ENCODE measurements at places on chromosomes 12 and 14.

GRCh38 chr12:64833928-64834327 is 9.5 kb downstream of the TBC1D30 start:
- DNase-seq = no peak

DNA sequence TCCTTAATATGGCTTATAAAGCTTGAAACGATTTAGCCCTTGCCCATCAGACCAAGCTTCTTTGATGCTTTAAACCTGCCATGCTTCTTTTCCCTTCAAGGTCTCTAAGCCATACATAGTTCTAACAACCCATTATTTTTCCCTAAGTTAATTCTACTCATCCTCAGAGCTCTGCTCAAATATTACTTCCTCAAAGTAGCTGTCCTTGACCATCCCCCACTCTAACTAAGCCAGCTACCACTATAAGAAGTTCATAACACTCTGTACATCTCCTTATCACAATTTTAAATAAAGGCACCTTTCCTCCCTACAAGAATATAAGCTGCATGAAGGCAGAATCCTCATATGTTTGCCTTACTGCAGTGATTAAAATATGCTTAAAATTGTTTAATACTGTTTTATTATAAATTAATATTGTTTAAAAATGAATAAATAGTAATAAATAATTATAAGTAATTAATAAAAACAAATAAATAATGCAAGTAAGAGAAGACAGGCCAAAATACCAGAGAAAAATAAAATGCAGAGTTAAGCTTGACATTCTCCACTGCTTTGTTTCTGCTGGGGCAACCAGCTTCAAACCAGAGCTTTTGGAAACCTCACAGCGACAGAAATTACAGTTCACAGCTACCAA is 76.8 kb downstream of the NUMB start:
- DNase-seq = no peak

GRCh38 chr12:41907550-41907949 is 237.1 kb downstream of the GXYLT1 start:
- no peak for DNase-seq

DNA sequence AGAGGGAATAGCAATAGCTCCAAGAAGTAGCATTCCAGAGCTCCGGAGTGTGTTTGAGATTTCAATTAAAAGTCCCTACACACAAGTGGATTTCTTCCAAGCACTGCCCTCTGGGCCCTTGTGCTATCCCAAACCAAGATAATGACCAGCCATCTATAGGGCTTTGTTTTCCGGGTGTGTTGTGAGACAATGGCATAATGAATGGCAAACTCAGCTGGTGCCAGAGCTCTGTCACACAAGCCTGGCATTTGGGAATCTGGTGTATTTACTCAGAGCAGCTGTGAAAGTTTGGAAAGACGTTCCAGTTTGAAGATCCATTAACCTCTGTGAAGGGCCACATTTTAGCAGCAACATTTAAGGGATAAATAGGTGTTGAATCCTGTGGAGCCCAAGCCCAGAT is 61.2 kb upstream of the TMTC2 start:
- no peak for DNase-seq

DNA sequence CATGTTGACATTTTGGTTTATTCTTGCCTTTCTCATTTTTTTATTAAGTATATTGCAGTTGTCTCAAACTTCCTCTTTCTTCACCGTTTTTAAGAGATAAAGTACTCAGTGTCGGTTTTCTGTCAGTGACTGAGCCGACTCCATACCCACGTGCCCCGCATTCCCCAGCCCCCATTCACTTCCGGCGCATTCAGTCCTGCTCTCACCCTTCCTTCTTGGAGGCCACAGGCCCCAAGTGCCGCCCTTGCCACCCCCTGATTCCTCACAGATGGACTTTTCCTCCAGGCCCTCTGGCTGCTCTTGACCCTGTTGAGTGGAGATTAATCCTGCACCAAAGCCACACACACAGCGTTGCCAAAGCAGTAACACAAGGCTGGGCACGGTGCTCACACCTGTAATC is 19.1 kb upstream of the DNAH10 start:
- no peak for DNase-seq

DNA sequence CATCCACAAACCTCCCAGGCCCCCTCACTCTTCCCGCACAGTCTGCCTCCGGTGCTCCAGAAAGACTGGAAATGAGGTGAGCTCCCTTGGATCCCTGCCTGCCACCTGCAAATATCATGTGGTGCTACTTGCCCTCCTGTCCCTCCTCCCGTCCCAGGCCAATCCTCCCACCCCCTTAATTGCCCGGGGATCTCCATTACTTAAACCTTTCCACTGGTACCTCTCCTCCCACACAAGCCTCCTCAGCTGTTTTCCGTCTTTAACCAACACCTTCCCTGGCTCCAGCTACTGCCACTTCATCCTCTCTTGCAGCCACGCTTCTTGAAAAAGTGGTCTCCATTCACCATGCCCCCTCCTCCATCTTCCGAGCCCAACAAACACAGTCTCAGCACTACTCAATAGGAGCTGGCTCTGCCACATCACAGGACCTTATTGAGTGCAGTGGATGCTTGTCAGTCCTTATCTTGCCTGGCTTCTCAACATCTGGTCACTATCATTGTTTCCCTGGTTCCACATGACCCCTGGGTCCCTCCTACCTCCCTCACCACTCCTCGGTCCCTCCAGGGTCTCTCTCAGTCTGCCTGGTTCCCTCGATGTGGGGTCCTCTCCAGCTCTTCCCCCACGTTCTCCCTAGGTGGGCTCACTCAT is 11.5 kb downstream of the FAIM2 start:
- no peak for DNase-seq

GRCh38 chr14:98877065-98877464 is 394.9 kb downstream of the BCL11B start:
- DNase-seq = no peak

GRCh38 chr14:75885829-75886228 is 96.0 kb downstream of the TGFB3 start:
- DNase-seq = no peak

DNA sequence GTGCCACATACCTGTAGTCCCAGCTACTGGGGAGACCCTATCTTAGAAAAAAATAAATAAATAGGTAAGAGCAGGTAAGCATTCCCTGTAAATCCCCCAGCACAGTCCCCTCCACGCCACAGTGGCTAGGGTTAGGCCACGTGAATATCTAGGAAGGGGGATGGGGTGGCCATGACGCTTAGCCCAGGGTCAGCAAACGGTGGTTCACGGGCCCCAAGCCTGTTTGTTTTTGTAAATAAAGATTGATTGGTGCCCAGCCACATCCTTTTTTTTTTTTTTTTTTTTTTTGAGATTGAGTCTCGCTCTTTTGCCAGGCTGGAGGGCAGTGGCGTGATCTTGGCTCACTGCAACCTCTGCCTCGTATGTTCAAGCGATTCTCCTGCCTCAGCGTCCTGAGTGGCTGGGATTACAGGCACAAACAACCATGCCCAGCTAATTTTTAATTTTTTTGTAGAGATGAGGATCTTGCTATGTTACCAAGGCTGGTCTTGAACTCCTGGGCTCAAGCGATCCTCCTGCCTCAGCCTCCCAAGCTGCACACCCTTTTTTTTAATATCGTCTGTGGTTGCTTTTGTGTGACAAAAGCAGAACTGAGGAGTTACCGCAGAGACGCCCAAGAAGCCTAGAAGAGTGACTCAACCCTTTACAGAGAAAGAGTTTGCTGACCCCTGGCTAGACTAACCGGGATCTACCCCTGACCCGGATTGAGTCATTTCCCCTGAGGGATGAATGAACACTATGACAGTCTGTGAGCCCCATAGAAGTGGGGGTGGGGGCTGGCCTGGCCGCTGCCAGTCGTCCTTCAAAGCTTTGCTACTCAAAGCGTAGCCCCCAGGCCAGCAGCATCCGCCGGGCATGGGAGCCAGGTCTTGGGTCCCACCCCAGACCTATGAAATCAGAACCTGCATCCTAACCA is 113.7 kb upstream of the NCOR2 start:
- DNase-seq = peak; percentile 76

GRCh38 chr14:20656274-20656673 is 14.8 kb upstream of the OR6S1 start:
- no peak for DNase-seq

GRCh38 chr14:103259801-103260628 is 74.0 kb upstream of the EIF5 start:
- no peak for DNase-seq

DNA sequence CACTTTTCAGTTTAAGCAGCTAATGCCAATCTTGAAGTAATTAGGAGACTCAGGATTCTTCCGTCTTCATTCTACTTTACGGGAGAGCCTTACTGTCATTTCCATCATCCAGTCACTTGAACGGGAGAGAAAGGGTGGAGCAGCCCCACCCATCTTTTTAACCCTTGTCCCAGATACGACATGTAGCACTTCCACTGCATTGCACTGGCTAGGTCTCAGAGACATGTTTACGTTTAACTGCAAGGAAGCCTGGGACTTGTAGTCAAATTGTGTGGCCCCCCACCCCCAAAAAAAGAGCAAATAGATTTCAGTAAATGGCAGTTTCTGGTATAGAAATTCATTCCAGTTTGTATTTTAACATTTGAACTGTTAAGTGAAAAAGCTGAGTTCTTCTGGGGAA is 46.1 kb upstream of the SYT1 start:
- no peak for DNase-seq

DNA sequence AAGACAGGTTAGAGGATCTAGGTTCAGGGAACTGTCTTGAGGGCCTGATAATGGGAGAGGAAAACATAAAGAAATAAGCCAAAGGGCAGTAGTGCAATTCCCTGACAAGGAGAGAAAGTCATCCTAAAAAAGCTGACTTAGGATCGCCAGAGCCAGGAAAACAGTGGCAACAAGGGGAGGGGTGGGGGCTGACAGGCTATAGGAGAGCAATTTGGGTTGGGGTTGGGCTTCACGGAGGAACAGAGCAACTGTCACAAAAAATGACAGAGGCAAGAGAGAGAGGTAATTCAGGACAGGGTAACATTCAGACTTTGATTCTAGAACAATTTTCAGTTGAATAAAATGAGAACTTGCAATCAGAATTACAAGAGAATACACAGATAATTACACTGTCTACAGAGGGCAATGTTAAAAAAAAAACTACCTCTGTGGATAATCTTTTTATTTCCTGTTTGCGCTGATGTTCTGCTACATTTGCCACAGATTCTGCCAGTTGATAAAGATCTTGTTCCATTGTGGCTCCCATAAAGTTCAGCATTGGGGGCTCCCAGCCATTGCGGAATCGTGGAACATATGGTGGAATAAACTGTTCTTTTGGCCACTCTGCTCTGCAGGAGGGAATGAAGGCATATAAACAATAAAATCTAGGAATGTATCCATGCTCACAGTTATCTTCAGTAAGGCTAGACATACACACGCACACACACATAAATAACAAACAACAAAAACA is 138.6 kb downstream of the EPS8 start:
- no peak for DNase-seq

- no peak for DNase-seq
Measured at GRCh38 chr12:57609781-57610553, 1.3 kb upstream of the ARHGEF25 start.

DNA sequence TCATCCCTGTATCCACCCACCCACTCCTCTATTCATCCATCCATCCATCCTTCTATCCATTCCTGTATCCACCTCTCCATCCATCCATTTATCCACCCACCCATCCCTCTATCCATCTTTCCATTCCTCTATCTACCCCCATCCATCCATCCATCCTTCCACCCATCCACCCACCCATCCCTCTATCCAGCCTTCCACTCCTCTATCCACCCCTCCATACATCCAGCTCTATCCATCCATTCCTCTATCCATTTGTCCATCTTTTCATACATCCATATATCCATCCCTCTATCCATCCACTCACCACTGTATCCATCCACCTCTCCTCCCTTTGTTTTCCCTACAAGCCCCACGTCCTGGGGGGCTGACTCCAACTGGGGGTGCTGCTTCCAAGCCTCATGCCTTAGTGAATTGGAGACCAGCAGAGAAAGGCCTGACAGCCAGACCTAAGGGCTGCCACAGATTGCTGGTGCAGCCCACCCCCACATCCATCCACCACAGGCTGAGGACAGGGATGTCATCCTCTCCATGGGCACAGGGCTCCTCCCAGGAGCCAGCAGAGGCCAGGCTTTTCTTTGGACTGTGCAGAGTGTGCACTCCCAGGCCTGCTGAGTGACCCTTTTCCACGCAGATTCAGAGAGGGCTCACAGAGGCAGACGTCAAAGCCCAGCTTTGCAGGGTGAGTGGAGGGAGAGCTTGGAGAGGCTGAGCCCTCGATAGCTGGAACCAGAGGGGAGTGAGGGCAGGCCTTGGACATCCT is 18.9 kb upstream of the GPR132 start:
- DNase-seq = no peak

- no peak for DNase-seq
Measured at GRCh38 chr12:68474467-68475204, 136.1 kb upstream of the RAP1B start.

GRCh38 chr12:71980538-71980937 is 41.9 kb downstream of the TPH2 start:
- DNase-seq = peak; percentile 23

DNA sequence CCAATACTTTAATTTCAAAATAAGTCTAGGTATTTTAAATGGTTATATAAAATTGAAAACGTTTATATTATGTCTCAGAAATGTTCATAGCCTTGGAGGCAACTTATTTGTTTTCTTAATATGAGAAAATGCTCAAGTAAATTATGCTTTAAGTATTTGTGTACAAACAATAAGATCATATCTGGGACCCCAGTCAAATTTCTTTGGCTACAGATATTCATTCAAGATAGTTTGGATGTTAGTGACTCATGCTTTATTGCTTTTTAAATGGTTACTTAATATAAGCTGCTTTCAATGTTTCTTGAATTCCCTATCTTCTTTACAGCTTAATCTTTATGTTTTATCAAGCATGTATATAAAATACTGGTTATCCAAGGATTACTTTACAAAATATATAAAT is 291.3 kb downstream of the KCNC2 start:
- DNase-seq = no peak

DNA sequence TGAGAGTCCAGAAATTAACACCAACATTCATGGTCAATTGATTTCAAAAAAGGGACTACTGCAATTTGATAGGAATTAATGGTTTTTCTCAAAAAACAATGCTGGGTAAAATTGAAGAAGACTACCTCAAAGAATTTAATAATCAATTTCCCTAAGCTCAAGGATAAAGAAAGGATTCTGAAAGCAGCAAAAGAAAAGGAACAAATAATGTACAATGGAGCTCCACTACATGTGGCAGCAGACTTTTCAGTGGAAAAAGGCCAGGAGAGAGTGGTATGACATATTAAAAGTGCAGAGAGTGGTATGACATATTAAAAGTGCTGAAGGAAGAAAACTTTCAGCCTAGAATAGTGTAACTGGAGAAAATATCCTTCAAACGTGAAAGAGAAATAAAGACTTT is 15.6 kb upstream of the TAS2R43 start:
- no peak for DNase-seq

DNA sequence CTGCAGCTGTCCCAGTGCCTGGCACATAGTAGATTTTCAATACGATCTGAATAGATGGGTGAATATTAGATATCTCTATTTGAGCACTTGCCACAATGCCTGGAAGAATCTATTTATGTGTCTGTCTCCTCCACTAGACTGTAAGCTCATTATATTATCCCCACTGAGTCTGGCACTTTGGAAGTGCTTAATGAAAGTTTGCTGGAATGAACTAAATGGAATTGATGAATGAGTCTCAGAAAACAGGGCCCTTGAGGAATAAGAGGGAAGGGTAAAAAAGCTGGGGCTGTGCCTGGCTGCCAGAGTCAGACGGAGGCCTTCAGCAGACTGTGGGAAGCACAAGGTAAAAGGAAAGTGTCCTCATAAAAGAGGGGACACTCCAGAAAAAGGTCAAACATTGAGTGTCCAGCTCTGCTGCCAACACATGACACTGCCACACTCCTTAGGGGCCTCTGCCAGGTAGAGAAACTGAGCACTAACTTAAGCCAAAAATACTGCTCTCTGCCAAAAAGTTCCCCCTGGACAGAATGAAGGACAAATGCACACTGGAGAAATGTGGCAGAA is 39.3 kb downstream of the GLT8D2 start:
- no peak for DNase-seq
